ENCODE measurements at places on chromosomes 7 and 10. TPM values are rescaled to one million over a fixed set of nuclear protein-coding genes. Genes with fewer than 3 reads are reported as not detected.

DNA sequence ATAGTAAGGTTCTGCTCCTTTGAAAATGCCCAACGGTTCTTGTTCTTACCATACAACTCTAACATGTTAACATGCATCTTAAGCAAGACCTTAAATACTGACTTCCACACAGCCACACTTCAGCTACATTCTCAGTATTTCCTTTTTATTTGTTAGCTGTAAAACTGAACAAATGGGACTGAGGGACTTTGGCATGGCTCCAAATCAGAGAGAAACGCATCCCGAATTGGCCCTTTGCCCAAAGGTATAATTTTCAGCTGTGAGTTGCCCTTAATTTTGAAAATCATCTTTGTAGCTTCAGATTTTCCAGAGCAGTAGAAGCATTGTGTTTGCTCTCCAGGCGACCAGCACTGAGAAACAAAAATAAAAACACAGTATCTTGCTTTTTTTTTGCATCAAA lies 56.4 kb downstream of the NEUROD6 start:
- no peak for DNase-seq

DNA sequence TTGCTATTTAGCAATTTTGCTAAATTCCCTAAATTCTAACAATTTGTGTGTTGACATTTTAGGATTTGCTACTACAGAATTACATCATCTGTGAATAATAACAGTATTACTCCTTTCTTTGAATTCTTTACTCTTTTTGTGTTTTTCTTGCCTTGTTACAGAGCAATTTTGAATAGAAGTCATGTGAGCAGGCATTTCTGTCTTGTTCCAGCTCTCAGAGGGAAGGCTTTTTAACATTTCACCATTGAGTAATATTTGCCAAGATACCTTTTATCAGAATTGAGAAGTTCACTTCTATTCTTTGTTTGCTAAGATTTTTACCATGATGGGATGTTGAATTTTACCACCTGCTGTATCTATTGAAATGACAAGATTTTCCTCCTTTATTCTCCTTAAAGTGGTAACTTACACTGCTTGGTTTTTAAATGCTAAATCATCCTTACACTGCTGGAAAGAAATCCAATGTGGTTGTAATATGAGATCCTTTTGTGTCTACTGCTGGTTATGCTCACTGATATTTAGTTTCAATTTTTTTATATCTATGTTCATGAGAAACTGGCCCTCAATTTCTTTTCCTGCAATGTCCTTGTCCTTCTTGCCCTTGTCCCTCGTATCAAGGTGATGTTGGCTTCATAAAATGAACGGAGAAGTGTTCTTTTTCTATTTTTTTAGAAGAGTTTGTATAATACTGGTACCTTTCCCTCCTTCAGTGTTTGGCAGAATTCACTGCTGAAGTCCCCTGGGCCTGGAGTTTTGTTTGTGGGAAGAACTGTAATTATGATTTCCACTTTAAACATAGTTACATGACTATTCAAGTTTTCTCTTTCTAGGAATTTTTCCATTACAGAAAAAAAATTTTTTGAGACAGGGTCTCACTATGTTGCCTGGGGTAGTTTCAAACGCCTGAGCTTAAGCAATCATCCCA lies 50.3 kb upstream of the ATP6V0A4 start:
- DNase-seq: no peak

GRCh38 chr7:108045669-108046068 lies 42.7 kb upstream of the LAMB1 start:
- DNase-seq: no peak

The BMPER gene
- not detected for total RNA-seq

GRCh38 chr10:97427571-97428179 lies 1.7 kb downstream of the PGAM1 start:
- DNase-seq: peak; percentile 74

- DNase-seq: no peak
Observed at GRCh38 chr10:62990126-62990525, 143.0 kb upstream of the NRBF2 start.

The PAX4 gene
- total RNA-seq: not detected

DNA sequence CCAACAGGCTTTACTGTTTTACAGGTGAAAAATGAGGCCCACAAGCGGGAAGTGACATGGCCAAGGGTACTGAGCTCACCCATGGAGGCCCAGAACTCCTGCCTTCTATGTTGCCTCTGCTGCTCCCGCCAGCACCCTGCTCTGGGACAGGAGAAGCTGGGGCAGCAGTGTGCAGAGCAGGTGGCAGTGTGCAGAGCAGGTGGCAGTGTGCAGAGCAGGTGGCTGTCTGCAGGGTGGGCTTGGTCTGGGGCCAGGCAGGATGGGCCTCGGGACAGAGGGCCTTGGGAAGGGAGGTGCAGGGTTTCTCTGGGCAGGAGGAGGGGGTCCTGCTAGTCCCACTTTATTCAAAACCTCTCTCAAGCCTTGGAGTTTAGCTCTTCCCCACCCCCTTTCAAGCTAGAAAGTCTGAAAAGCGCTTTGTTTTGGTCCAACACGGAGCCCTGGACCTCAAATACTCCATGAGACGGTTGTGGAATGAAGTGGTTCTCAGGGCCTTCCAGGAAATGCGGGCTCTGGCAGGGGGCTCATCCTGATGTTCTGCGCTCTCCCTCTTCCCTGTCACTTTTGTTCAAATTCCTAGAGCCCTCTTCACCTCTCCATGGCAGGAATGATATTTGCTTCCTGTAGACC lies 26.8 kb downstream of the TSPAN15 start:
- no peak for DNase-seq

DNA sequence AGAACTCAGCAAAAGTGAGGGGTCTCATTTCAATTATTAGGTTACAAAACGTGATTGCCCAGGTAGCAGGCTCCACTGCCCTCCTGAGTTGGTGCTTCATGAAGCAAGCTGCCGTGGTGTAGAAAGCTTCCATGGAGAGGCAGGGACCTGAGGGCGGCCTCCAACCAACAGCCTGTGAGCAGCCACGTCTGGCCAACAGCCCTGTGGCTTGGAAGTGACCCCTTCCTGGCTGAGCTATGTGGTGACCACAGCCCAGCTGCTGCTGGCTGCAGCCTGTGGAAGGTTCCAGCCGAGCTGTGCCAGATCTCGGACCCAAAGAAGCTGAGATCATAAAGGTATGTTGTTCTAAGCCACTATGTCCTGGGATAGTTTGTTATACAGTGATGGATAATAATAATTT lies 122.5 kb upstream of the KLF6 start:
- no peak for DNase-seq

DNA sequence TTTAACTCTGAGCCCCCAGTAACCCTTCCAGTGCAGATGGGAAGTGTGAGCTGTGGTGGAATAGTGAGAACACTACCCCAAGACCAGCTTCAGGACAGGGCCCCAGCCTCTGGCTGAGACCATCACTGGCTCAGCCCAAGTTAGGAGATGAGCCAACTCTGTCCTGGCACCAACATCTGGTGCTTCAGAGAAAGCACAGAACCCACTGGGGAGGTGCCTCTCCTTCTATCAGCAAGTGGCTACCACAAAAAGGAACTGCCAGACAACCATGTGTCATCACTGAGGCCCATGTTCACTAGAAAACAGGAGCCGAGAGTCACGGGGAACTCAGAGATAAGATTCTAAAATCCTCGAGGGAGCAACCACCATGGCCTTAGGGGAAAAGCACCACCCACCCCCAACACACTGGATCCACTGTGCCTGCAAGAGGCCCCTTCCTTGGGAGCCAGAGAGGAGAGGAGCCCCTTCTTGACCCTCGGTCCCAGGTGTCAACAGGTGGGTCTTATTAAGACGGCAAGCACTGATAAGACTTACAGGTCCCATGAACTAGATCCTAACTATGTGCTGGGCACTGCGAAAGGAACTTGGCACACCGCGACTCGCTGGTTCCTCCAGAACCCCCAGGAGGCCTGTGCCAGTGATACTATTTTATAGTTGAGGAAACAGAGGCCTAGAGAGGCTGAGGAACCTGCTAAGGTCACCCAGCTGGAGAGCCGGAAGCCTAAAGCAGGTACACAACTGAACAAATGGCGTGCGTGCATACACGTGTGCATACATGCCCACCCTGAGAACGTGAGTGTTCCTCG lies 102.7 kb downstream of the FAM53B start:
- peak; percentile 63 for DNase-seq

DNA sequence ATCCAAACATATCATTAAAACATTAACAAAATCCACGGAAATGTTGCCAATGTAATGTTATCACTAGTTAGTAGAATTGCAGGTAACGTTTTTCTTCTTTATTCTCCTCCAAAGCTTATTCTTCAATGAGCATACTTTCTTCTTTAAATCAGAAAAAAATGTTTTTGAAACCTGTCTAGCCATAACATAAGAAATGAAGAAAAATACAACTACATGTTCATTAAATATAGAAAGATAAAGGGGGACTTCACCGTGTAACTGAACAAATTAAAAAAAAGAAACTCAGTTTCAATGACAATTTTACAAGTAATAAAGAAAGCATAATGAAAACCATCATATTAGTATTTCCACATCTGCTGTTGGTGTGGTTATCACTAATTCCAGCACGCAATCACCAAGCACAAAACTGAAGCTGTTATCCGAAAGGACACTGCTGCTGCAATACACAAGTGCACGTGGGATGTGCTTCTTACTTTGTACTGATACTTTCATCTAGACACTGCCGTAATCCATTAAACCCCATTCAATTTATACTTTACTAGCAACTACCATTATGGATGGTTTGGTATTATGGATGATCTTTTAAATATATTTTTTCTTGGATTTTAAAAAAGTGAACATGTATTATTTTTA lies 9.6 kb downstream of the ESYT2 start:
- DNase-seq: peak; percentile 47

The GALNT17 gene
- total RNA-seq: not detected

The IDI2 gene
- total RNA-seq: not detected

DNA sequence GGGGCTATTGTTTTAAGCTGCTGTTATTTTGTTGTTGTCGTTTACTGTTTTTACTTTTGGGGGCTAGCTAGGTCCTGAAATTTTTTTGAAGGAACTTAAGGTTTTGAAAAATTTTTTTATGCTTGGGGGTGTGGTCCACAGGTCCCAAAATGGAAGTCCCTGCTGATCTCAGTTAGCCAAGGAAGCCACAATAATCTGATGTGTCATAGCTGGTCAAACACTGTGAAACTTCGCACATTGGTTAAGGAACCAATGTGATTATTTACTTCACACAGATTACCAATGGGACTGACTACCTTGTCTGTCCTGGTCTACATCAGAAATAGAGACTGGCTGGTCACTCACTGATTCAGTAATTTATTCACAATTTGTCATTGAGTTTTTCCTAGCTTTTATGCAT lies 29.5 kb upstream of the HYCC1 start:
- no peak for DNase-seq

The AGBL3 gene
- 2.1 TPM for total RNA-seq

The ANKRD61 gene
- total RNA-seq: 0.32 TPM

- peak; percentile 30 for DNase-seq
Observed at GRCh38 chr7:12257582-12257981, 46.5 kb downstream of the TMEM106B start.

GRCh38 chr10:99427566-99428190 lies 2.7 kb downstream of the GOT1 start:
- DNase-seq: peak; percentile 11

- DNase-seq: no peak
Observed at GRCh38 chr7:106610996-106611886, 49.7 kb downstream of the CCDC71L start.

The CDNF gene
- 2.7 TPM for total RNA-seq

The UCN3 gene
- total RNA-seq: not detected

The CFAP69 gene
- total RNA-seq: 0.70 TPM

DNA sequence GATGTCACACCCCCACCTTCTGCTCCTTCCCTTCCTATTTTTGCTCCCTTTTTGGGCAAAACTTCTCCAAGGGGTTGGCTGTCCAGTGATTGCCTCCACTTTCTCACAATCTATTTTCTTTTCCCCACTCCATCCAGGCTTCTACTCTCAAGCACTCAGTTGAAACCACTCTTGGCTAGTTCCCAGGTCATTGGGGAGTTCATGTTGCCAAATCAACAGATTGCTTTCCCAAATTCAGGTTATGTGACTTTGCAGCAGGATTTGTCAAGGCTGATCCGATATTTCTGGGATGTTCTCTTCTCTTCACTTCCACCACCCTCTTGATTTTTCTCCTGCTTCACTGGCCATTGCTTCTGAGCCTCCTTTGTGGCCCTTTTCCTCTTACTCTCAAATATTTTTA lies 258.7 kb upstream of the SLC26A5 start:
- no peak for DNase-seq

The MYO3A gene
- not detected for total RNA-seq

The SOSTDC1 gene
- not detected for total RNA-seq

GRCh38 chr7:9680713-9681112 lies 1247.3 kb downstream of the NXPH1 start:
- DNase-seq: no peak

DNA sequence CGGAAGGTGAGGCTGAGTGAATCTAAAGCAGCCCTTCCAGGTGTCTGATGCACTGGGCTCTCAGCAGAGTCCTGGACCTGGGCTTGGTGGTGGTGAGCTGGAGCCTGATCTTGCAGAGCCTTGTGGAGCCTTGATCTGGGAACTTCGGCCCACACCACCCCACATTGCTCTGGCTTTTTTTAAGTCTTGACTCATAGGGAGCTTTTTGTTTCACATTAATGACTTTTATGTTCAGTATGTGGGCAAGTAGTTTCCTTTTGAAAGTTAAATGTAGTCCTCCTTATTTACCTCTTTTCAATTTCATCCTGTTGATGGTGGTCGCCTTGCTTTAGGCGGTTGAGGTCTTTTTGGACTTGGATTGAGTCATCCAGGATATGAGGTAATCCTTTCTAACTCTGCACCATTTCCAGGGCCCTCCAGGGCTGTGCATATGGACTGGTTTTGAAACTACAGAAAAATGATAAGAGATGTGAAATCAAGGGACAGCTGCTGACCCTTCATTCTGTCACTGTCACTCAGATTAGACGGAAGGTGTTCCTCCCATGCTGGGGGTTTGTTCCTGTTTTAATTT lies 2.9 kb upstream of the NRAP start:
- peak; percentile 22 for DNase-seq

DNA sequence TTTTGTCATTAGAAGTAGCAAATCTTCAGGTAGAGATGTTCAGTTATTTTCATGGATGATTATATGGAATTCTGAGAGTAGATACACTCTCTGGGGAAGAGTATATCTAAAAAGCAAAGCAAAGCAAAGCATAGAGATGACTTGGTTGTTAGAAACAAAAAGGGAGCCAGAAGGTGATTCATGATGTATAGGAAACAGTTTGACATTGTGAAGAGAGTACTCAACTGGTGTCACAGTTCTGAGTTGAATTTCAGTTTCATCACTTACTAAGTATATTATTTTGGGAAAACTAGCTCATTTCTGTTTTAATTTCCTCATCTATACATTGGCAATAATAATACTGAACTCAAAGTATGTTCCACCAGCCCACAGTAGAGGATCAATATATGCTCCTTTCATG lies 86.8 kb downstream of the SEMA3C start:
- DNase-seq: no peak

The EGR2 gene
- total RNA-seq: 53.9 TPM

- DNase-seq: no peak
Observed at GRCh38 chr7:77222819-77223218, 23.2 kb upstream of the FGL2 start.

DNA sequence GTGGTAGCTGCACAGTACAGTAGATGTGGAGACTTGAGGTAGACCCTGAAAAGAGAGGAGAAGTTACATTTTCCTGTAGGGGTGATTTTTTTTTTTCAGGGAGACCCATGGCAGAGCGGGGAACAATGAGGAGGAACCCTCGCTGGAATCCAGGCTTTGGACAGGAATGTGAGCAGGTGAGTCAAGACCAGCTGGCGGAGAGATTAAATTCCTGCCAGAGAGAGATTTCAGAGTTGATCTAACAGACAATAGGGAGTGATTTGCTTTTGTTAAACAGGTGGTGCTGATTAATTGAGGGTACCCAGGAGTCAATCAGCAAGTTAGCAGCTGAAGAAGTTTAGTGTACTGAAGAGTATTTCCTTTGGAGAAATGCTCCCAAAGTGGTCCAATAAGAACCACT lies 41.6 kb upstream of the MINDY3 start:
- no peak for DNase-seq
